ENCODE measurements at places on chromosomes 7 and 10.

DNA sequence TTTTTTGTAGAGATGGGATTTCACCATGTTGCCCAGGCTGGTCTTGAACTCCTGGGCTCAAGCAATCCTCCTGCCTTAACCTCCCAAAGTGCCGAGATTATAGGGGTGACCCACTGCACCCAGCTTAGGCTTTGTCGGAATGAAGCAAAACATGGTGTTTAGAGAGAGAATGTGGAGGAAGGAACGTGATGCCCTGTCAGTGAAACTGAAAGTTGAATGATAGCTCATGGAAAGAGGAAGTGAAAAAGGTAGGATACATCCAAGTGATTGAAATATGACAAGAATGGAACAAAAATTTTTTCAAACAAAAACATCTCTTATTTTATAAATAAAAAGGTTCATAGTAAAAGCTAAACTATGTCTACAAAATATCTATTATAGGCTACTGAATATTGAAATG lies 5.9 kb downstream of the AKAP9 start:
- DNase-seq: no peak

GRCh38 chr7:96322847-96323461 lies 1.1 kb upstream of the SLC25A13 start:
- no peak for DNase-seq

- DNase-seq: no peak
Observed at GRCh38 chr7:151490456-151491105, 29.1 kb downstream of the RHEB start.

DNA sequence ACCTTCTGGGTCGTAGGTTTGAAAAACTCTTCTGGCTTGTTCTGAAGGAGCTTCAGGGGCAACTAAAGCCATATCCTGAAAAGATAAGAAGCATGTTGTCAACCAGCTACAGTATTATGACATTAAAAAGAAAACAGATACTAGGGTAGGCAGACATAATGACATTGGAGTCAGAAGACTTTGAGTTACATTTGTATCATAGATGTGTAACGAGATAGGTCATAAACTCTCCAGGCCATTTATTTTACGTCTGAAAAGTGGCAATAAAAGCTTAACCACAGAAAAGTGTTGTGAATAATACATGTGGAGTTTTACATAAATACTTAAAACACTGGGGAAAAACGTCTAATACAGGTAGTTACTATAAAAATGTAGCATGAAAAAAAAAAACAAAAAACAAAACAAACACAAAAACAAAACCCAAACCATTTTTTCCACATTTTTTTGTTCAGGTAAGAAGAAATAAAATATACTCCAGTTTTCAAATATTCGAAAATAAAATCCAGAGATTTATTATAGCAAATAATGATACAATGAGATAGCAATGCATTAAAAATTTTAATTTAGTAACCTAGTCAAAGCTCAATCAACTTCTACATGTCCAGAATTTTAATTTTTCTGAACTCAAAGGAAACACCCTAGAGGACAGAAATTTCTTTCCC lies 64.1 kb downstream of the MINDY3 start:
- no peak for DNase-seq

- no peak for DNase-seq
Observed at GRCh38 chr10:43151371-43151770, 13.1 kb downstream of the CSGALNACT2 start.

DNA sequence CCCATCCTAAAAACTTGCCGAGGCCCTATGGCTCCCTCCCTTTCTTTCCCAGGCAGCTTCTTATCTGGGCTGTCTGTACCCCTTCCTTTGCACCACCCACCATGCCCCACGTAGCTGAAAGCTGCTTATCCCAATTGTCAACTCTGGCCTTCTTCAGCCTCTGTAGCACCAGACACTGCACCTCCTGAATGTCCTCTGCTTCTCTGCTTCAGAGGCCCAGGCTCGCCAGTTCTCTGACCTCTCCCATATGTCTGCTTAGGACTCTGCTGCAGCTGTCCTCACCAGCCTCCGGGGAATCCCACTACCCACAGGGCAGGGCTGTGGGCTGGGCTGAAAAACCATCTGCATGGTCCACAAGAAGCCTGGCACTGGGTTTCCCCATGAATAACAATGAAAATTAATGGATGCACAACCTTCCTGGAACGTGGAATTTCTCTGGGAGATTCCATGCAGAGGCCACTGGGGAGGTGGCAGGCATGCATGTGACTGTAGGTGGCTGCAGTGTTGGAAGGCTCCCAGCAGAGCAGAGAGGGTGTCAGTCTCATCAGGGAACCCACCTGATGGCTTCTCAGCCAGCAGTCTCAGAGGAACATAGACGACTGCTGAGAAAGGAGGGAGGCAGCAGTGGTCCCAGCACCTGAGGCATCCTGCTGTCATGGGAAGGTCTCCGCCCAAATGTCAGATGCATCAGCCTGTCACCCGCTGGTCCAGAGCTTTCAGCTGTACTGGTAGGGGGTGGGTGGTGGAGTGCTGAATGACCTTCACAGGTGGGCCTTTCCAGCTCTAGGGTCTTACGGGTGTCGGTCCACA lies 16.8 kb upstream of the SH2D4B start:
- DNase-seq: no peak

GRCh38 chr7:148442933-148443332 lies 147.6 kb upstream of the C7orf33 start:
- DNase-seq: no peak

DNA sequence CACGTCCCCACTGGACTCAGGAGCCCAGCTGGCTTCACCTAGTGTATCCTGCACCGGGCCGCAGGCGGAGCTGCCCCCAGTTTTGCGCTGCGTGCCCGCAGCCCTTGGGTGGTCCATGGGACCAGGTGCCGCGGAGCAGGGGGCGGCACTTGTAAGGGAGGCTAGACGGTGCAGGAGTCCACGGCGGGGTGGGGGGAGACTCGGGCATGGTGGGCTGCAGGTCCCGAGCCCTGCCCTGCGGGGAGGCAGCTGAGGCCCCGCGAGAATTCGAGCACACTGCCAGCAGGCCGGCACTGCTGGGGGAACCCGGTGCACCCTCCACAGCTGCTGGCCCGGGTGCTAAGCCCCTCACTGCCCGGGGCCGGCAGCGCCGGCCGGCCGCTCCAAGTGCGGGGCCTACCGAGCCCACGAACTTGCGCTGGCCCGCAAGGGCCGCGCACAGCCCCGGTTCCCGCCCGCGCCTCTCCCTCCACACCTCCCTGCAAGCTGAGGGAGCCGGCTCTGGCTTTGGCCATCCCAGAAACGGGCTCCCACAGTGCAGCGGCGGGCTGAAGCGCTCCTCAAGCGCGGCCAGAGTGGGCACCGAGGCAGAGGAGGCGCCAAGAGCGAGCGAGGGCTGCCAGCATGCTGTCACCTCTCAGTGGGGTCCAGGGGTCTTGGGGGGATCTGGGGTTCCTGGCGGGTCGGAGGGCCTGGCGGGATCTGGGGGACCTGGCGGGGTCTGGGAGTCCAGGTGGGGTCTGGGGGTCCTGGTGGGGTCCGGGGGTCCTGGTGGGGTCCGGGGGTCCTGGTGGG lies 81.4 kb downstream of the VIPR2 start:
- no peak for DNase-seq

- DNase-seq: peak; percentile 26
Observed at GRCh38 chr7:45703911-45704682, 129.9 kb downstream of the ADCY1 start.

DNA sequence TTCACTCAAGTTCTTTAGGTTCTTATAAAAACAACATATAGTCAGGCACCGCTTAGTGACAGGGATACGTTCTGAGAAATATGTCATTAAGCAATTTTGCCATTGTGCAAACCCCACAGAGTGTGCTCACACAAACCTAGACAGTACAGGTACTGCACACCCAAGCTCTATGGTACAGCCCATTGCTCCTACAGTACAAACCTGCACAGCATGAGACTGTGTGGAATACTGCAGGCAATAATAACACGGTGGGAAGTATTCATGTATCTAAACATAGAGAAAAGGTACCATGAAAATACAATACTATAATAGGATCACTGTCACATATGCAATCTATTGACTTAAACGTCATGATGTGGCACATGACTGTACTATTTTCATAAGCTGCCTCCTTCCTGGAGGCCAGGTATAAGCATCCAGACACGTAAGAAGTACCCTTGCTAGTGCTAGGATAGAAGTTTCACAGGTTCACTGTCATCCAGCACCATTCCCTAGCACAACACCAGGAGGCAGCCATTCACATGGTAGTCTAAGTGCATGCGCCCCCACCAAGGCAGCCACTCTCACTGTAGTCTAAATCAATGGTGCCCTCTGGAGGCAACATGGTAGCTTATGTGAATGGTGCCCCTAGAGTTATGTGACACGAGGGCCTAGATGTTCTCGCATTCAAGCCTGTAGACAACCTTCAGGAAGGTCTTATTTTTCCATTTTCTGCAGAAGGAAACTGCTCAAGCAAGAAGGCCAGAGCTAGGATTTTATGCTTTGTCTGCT lies 98.5 kb downstream of the ARHGAP22 start:
- DNase-seq: peak; percentile 74

DNA sequence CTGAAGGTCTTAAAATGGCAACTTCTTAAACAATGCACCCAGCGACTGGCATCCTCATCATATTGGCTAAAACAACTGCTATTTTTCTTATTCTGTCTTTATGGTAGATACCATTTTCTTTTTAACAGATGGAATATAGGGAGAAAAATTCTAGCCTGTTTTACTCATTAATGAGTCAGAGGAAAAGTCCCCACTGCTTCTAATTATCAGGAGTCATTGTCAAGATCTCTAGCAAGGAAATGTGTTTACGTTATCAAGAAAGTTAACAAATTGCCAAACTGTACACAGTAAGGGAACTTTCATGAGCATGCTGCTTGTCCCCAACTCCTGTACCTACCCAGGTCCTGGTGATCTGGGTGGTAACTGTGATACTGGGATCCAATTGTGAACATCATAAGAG lies 117.7 kb upstream of the KIAA1217 start:
- DNase-seq: no peak

DNA sequence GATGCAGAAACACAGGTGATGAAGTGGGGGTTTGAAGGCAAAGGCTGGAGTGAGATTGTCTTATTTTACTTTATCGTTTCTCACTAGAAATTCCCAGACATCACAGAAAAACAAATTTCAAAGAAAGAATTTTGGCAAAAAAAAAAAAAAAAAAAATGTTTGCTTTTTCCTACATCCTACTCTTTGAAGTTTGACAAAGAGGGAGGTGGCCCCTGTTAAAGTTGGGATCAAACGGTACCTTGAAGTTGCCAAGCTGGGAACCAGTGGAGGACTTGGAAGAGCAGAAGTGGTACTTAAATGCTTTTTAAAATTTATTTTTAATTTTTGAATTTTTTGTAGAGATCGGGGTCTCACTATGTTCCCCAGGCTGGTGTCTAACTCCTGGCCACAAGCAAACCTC lies 63.9 kb upstream of the KIF5B start:
- DNase-seq: no peak

DNA sequence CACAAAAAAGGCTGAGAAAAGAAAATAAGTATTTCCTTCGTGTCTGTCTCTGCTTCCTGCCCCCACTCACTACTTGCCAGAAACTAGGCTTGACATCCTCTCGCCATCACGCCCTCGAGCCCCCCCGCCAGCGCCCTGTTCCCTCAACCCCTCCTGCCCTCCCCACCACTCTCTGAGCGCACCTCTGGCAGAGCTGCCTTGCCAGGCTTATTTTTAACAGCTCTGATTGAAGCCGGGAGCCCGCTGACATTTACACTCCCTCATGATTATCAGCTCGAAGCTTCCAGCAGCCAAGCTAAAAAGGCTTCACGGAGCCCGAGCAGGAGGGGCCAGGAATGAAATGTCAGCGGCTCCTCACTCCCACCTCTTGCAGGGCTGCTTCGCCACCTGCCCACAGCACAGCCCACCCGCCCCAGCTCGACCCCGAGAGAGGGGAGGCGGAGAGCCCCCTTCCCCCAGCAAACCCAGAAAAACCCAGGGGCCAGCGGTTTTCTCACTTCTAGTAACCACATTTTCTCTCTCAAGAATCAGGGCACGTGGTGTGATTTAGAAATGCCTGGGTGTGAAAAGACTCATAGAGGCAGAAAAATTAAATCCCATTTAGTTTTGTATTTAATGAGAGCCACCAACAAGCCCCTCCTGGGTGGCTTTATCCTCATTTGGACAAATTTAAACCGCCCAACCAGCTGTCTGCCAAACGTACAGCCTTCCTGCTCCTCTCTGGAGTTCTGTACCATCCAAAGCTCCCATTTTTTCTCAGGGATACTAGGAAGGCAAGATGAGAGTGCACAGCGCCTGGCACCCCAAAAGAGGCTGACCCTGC lies 89.3 kb downstream of the SLIT1 start:
- DNase-seq: no peak

DNA sequence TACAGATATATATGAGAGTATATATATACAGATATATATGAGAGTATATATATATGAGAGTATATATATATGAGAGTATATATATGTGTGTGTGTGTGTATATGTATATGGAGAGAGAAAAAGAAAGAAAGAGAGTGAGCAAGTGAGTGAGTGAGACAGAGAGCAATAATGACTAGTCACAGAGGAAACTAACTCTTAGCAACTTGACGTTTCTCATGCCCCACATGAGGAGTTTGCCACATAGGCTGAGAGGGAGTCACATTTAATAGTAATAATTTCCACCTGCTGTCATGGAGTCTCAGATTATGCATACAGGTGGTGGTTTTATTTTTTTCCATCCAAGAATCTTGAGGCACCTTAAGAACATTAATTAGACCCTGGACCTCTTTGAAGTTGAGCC lies 199.9 kb downstream of the GATA3 start:
- DNase-seq: no peak

DNA sequence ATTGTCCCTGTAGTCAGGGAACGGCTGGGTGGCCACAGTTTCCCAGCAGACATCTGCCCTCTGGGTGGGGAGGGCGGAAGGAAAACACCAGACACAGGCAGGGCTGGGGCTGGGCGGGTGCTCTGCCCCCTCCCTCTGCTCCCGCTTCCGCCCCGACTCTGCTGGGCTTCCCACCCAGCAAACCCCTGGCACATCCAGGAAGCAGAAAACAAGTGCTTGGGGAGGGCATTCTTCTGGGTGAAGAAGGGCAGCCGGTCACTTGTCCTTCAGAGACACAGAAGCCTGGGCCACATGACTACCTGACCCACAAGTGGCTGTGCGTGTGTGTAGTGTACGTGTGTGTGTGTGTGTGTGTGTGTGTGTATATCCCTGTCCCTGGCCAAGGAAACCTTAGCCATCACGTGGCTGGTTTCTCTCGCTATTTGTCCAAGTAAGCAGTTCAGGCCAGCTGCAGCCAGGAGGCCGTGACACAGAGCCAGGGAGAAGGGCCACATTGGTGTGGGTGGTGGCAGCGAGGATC lies 77.9 kb downstream of the ZMIZ1 start:
- DNase-seq: peak; percentile 83

DNA sequence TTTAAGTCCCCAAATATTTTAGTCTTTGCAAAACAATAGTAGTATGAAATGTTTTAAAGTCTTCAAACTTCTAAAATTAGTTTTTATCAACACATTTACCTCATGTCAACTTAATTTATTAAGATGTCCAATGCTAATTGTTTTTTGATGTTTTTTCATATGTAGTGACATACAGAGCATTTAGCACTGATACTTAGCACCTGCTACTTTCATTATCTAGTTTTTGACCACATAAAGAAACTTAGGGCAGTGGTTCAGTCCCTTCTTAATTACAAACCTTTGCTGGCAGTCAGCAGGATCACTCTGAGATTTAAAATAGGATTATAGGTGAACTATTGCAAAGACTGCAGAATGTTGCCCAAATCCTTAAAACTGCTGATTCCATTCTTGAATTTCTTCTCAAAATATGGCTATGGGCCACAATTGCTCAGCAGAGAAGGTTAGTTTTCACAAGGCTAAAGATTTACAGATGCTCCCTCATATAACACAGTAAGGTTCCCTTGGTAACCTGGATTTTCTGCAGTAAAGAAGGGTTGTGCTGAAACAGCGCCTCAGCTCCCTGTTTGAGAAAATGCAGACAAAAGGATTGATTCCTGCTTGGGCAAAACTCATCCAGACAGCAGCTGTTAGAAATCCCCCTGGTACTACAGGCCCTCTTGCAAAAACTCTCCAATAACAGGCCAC lies 3.4 kb downstream of the GPR85 start:
- DNase-seq: no peak
